CD8-positive, alpha-beta memory T cell (primary cell): ENCODE measurements at places on chromosomes 5 and 9. TPM values are rescaled to one million over a fixed set of nuclear protein-coding genes. Genes with fewer than 3 reads are reported as not detected.

- DNase-seq = no peak
- H3K4me3 ChIP-seq = no peak overlapping the region
- no peaks in the 10 kb centered on the region for H3K36me3 ChIP-seq
- H3K27ac ChIP-seq = no peak overlapping the region
- H3K27me3 ChIP-seq = no peaks in the 10 kb centered on the region
These were observed 1.9 kb downstream of the MAPK9 start for GRCh38 chr5:180289966-180290365.

GRCh38 chr5:116563736-116564308 lies 10.8 kb downstream of the SEMA6A start:
- H3K4me3 ChIP-seq = no peak overlapping the region
- no peaks in the 10 kb centered on the region for H3K27me3 ChIP-seq
- no peaks in the 10 kb centered on the region for H3K4me1 ChIP-seq
- no peak for DNase-seq
- H3K36me3 ChIP-seq = no peaks in the 10 kb centered on the region
- H3K27ac ChIP-seq = no peak overlapping the region

Gene N4BP3
- 5.3 TPM for total RNA-seq

DNA sequence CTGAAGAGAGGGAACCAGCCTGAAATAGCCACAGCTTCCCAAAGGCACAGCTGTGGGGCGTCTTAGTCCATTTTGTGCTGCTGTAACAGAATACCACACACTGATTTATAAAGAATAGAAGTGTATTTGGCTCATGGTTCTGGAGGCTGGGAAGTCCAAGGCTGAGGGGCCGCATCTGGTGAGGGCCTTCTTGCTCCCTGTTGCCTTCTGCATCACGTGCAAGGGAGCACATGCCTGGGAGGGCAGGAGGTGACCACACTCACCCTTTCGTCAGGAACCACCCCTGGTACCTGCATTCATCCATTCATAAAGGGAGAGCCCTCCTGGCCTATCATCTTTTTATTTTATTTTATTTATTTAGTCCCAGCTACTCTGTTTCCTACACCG lies 10.4 kb downstream of the PLPP7 start:
- no peak overlapping the region for H3K4me3 ChIP-seq
- H3K27me3 ChIP-seq = no peaks in the 10 kb centered on the region
- no peaks in the 10 kb centered on the region for H3K36me3 ChIP-seq
- no peak for DNase-seq

Gene MYMK
- not detected for total RNA-seq

DNA sequence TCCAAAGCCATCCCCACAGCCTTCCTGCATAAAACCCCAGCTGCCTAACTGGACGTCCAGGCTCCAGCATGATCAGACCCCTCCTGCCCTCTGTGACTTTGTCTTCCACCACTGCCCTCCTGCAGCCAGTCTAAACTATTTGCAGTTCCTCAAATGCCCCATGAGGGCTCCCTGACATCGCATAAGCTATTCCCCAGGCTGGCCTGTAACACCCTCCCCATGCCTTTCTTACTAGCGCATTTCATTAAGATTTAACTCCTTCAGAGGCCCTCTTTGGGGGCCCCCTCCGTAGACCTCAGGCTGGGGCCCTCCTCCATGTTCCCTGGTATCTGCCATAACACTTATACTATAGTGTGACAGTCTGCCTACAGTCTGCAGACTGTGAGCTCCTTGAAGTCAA lies 15.5 kb upstream of the SMIM23 start:
- no peaks in the 10 kb centered on the region for H3K4me1 ChIP-seq
- peaks cover 5% of the 10 kb centered on the region for H3K27me3 ChIP-seq
- no peak for DNase-seq
- no peaks in the 10 kb centered on the region for H3K36me3 ChIP-seq
- no peak overlapping the region for H3K4me3 ChIP-seq
